ENCODE measurements at places on chromosomes 3 and 15. TPM values are rescaled to one million over a fixed set of nuclear protein-coding genes. Genes with fewer than 3 reads are reported as not detected.

The GHSR gene
- total RNA-seq = not detected

- DNase-seq = no peak
Measured at GRCh38 chr15:93610944-93611343, 521.9 kb upstream of the RGMA start.

The SNURF gene
- 12.1 TPM for total RNA-seq

- DNase-seq = peak; percentile 74
Measured at GRCh38 chr3:154795582-154795981, 284.5 kb upstream of the MME start.

- DNase-seq = peak; percentile 17
Measured at GRCh38 chr3:117903226-117903625, 1131.4 kb downstream of the IGSF11 start.

DNA sequence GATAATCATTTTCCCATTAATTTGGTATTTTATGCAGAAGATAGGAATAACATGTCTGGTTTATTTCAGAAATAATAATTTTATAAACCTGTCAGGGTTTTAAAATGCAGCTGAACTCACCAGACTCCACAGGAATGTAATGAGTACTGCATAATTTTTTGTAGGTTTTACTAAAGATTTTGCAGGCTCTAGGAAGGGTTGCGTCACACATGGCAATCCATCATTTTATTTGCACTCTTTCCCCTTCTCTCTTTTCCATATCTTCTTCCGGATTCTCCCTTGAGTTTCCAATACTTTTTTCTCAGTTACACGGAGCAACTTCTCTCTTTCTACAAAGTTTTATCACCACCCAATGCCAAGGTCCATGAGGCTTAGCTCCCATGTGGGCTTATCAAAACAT, 234.7 kb downstream of the NFKBIZ start:
- peak; percentile 93 for DNase-seq

DNA sequence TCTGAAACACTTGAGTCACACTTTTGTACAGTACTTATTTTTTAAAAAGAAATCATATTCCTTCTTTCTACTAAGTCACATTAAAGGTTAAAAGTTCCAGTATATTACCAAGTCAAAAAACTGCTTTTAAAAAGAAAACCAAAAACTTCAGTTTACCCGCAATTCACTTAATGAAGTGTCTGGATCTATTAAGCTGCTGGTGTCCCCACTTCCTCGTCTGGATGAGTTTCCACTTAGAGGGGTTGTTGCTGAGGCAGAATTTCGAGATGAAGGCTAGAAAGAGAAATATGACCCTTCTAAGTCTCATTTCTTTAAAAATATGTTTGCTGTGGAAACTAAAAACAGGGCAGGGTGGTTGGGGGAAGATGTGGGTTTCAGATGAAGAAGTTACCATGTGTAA, 79.7 kb downstream of the LRRFIP2 start:
- no peak for DNase-seq

GRCh38 chr15:44296625-44297524, 8.4 kb downstream of the GOLM2 start:
- peak; percentile 51 for DNase-seq

The LARP6 gene
- 46.7 TPM for total RNA-seq

The RBP2 gene
- total RNA-seq = not detected

The ISLR gene
- 73.8 TPM for total RNA-seq

The HOMER2 gene
- 1.3 TPM for total RNA-seq

The BLM gene
- 4.8 TPM for total RNA-seq

The DNAJC13 gene
- 91.8 TPM for total RNA-seq

DNA sequence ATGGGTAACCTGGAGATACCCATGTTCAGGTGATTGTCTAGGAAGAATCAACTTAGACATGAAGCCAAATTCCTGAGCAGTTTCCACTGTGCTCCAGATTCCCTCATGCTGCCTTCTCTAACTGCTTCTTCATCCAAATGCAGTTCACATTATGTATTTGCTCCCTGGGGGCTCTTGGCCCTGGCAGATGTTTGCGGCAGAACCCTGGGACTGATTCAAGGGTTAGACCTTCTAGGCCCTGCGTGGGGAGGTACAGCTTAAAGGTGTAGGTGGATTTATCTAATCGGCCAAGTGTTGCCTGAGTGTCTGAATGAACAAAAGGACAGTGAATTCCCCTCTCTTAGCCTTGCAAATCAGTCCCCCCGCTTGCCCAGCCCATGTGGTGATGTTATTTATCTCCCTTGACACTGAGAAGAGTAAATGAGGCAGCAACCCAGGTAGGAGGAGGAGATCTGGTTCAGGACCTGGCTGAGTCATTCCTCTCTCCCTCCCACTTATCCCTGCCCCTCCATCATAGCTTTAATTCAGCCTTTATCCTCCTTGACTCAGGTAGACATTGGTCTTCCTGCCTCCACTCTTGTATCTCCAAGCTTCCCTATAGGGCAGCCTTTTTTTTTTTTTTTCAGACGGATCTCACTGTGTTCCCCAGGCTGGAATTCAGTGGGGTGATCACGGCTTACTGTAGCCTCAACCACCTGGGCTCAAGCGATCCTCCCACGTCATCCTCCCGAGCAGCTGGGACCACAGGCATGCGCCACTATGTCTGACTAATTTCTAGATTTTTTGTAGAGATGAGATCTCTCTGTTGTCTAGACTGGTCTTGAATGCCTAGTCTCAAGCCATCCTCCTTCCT, 54.8 kb downstream of the MAGEF1 start:
- peak; percentile 76 for DNase-seq

- DNase-seq = no peak
Measured at GRCh38 chr3:172296248-172296974, 151.8 kb downstream of the GHSR start.

DNA sequence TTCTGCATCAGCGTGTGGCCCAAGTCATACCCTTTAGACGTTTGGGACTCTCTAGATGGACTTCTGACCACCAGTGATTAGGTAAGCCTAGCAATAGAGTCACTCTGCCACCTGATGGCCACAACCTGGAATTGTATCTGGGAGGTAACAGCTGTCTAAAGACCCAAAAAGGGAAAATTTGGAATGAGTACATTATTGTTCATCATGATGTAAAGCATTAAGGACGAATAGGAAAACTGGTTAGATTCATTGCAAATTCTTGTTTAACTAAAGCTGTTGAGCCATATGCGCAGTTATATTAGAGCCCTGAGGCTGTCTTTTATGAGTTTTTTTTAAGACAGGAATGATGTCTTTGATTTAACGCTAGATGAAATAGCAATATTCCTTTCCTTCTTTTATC, 63.6 kb downstream of the FAM81A start:
- peak; percentile 51 for DNase-seq

DNA sequence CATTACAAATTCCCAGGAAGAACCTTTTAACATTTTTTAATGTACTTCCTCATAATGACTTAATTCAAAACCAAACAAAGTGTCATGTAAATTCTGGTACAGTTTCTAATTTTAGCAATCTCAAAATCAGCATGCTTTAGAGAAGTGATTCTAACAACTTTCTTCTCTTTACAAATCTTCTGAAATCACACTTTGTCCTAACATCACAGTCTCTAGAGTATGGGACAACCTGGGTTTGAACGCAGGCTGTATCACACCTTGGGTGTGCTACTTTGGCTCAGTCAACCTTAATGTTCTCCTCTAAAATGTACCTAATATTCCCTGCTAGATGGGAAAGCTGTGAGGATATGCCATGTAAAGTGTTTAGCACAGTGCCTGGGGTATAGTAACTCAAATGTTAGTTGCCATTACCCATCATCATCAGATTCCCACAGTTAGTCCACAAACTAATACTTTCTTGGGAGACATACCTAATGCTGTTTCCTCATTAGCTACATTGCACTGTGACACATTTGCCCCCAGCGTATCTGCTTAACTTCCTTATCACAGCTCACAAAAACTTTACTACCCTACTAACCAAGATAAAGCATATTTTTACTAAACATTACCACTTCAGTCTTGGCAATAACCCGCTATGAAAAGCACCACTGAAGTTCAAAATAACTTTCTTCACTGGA, 3.1 kb downstream of the TSPAN3 start:
- peak; percentile 56 for DNase-seq

The C3orf85 gene
- total RNA-seq = not detected

- DNase-seq = no peak
Measured at GRCh38 chr3:174169736-174170135, 689.4 kb upstream of the NAALADL2 start.

DNA sequence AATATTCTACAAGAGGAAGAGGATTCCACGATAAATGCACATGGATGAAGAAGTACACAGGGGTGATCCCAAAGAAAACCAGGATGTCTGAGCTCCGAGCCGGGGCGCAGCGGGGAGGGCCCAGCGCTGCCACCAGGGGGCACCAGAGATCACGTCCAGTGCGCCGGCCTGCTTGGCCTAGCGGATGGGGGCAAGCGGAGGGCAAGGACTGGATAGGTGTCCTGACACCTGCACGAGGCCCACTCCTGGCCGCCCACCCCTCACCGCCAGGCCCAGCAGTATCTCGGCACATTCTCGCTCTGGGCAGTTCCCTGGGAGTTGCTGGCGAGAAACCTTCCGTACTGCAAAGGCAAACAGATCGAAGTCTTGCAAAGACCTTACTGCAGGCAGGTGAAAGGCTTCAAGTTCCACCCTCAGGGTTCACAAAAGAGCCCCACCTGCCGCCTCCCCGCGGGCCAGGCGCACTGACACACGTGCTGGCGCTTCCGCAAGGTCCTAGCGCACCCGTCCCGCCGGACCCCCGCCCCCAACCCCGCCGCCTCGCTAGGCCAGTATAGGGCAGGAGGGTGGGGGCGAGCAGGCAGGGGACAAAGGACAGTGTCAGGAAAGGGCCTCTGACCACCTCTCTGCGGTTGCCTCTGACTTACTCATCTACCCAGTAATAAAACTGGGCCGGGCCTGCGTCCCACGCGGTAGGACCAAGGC, 3.3 kb downstream of the ANKRD63 start:
- peak; percentile 53 for DNase-seq

The SH3GL3 gene
- under 0.01 TPM for total RNA-seq

GRCh38 chr3:72348357-72348756, 499.9 kb downstream of the SHQ1 start:
- no peak for DNase-seq

DNA sequence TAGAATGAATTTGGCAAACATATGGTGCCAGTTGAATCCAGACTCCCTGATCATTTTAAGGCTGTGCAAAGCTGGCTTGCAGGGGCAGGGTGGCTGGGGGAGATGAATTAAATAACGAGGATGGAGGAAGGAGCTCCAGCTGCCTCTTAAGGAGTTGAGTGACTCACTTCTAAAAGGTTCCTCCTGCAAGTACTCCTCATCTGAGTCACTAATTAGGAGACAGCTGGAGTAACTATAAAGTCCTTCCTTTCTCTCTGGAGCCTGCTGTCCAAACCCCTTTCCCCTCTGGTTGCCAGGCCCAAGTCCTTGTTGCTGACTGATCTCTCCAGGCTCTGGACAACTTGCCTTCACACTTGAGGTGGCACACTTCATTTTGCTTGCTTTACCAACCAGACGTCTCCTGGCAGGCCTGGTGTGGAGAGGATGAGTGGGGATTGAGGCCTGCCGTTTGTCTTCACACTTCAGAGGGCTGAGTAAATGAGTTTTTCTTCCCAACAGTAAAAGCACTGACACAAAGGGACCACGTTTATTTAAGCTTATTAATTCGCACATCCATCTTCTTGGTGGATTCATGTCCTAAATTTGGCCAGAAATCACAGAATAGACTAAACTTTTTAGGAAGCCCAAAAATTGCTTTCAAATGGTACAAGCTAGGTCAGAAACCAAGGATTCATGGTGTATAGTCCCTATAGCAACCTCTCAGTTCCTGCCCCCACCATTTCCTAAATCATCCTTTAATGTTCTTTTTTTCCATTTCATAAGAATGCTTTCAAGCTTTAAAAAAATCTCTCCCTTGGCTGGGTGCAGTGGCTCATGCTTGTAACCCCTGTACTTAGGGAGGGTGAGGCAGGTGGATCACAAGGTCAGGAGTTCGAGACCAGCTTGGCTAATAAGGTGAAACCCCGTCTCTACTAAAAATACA, 90.5 kb upstream of the MYRIP start:
- DNase-seq = no peak

DNA sequence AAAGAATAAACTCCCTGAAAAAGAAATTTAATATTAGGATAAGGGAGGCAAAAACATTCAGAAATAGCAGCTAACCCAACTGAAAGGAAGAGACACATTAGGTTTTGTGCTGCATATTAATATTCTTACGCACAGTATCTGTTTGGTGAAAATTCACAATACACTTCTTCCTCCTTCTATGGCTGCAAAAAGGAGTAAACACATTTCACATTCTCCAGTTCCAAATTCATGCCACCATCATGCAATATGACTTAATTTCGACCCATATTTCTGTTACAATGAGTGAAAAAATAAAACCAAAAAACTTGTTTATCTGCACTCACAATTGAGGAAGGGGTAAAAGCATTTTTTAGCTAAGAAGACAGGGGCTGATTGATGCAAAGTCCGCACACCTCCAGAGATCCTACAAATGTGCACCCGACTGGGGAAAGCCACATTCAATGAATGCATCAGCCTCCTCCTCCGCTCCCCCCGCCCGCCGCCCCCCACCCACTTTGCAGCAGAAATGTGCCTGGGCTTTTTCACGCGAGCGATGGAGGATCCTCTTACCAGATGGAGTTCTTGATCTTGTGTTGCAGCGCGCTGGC, 1.0 kb downstream of the RFX7 start:
- peak; percentile 21 for DNase-seq

The NME9 gene
- not detected for total RNA-seq

GRCh38 chr3:114034211-114034610, 22.1 kb downstream of the CCDC191 start:
- no peak for DNase-seq

- no peak for DNase-seq
Measured at GRCh38 chr15:31004220-31004733, 12.8 kb upstream of the MTMR10 start.

GRCh38 chr3:52539010-52539653, 2.7 kb downstream of the UQCC5 start:
- no peak for DNase-seq

DNA sequence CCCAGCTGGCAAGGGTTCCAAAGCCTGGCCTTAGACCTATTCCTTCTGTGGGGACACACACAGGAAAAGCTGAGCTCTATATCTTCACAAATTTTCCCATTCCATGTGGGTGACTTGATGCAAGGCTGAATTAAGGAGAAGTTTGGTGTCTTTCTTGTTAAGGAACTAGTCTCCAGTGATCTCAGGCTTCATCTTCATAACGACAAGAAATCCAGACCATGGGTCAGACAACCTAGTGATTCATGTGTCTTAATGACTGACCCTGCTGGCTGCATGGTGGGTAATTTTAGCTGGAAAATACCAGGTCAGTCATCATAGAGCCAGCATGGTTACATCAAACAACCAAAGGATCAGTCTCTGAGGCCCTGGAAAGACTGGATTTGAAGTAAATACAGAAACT, 112.7 kb upstream of the SLC4A7 start:
- DNase-seq = peak; percentile 29

The UBA3 gene
- 82.1 TPM for total RNA-seq

Data from fibroblast of villous mesenchyme (primary cell).